ENCODE measurements at places on chromosomes 3 and 15.

- DNase-seq = no peak
Observed at GRCh38 chr3:180755556-180755955, 76.3 kb upstream of the CCDC39 start.

- DNase-seq = no peak
Observed at GRCh38 chr15:45456212-45457106, 66.1 kb downstream of the SLC30A4 start.

DNA sequence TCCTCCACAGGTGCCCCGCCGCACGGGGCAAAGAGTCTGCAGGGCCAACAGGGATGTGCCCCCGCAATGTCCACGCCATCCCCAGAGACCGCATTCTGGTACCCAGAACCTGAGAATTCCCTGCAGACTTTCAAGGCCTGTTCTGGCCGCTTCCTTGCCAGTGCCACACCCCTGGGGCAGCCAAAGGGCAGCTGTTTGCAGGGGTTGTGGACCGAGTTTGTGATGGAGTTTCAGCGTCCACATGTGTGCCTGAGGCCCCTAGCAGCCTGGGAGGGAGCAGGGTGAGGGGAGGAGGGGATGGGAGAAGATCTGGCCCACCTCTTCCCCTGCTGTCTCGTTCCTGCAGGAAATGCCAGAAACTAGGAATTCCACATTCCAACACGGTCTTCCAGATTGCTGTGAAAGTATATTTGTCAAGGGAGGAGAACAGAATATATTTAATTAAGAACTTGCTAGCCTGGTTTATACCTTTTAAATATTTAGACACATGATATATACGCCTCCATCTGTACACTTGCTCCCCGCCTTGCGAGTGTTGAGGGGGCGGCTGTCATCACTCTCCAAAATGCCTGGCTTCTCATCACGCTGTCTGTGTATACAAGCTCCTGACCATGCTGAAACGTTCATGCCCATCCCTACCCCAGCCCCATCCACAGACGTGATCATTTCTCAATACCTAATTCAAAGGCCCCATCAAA, 31.1 kb upstream of the RASA2 start:
- no peak for DNase-seq

GRCh38 chr3:61008153-61008997, 242.9 kb downstream of the FHIT start:
- DNase-seq = no peak

DNA sequence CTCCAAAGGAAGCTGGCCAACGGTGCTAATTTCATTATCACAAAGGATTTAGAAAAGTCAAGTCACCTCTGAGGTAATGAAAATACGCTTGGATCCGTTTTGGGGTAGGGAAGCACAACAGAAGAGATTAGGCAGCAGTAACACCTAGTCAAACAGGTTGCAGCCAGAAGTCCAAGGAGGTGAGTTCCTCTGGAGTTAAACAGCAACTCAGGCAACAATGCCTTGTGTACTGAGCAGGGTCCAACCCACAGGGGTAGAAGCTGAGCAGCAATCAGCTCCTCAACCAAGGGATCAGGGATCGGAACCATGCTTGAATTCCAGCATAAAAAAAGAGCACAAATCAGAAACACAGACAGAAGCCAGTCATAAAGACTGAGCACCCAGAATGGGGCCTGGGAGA, 88.1 kb upstream of the SPRED1 start:
- no peak for DNase-seq

DNA sequence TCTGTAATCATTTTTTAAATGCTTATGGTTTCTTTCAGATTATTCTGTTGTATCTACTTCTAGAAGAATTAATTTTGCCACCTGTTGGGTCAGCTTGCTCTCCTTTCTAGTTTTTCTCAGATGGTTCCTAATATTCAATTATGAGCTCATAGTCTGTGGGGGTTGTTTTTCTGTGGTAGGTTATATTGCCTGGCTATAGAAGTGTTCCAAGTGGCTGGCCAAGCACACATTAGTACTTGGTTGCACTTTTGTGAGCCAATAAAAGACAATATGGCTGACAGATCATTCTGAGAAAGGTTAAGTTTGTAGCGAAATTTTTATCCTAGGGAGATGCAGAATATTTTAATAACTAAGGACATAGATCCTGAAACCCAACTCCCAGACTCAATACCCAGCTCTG, 31.8 kb upstream of the FSIP1 start:
- no peak for DNase-seq

GRCh38 chr3:62238003-62238402, 135.3 kb downstream of the FEZF2 start:
- no peak for DNase-seq

DNA sequence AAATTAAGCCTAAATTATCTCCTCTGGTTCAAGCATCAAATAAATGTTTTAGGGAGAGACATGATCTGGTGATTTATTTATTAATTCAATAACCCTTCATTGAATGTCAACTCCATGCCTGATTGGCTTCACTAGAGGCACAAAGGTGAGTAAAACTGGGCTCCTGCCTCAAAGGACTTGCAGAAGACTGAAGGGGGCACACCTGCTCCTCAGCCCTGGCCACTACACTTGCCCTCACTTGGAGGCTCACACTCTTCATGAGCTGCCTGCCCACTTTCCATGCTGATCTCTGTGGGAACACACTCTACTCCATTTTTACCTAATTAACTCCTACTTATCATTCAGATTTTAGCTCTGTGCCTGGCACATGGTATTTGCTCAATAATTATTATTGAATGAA, 84.4 kb upstream of the KCNMB2 start:
- no peak for DNase-seq
